ENCODE measurements at places on chromosomes 3 and 15. TPM values are rescaled to one million over a fixed set of nuclear protein-coding genes. Genes with fewer than 3 reads are reported as not detected.

BCHE gene
- 4.5 TPM for total RNA-seq

SMAD6 gene
- 9.1 TPM for total RNA-seq

SLC6A11 gene
- total RNA-seq: 7.8 TPM

SPATA12 gene
- total RNA-seq: not detected

KIF23 gene
- 3.2 TPM for total RNA-seq

CD276 gene
- 49.9 TPM for total RNA-seq

MNS1 gene
- not detected for total RNA-seq

CLDN16 gene
- total RNA-seq: 1.8 TPM

SERINC4 gene
- not detected for total RNA-seq

SCG3 gene
- not detected for total RNA-seq

BBX gene
- total RNA-seq: 28.0 TPM

CCR9 gene
- total RNA-seq: not detected

VIPR1 gene
- total RNA-seq: 110 TPM

GPR176 gene
- 4.3 TPM for total RNA-seq

RYR3 gene
- 0.83 TPM for total RNA-seq

CYB561D2 gene
- total RNA-seq: 19.7 TPM

RPL22L1 gene
- 90.4 TPM for total RNA-seq

EIF5A2 gene
- total RNA-seq: 4.3 TPM

SLC28A2 gene
- total RNA-seq: not detected

IL20RB gene
- 288 TPM for total RNA-seq

LARP6 gene
- 9.2 TPM for total RNA-seq

C3orf49 gene
- not detected for total RNA-seq

MST1 gene
- total RNA-seq: 12.9 TPM

C3orf20 gene
- total RNA-seq: not detected

CCR4 gene
- 0.69 TPM for total RNA-seq

ACP3 gene
- 50.0 TPM for total RNA-seq

GMNC gene
- total RNA-seq: not detected

BFSP2 gene
- total RNA-seq: not detected
